NCI-H1694 treated with DMSO at 0.1 percent for 48 hours (cell line): ENCODE measurements at places on chromosomes 6 and 20.

GRCh38 chr20:61316346-61316745 is 64.3 kb downstream of the CDH4 start:
- no peak for DNase-seq

DNA sequence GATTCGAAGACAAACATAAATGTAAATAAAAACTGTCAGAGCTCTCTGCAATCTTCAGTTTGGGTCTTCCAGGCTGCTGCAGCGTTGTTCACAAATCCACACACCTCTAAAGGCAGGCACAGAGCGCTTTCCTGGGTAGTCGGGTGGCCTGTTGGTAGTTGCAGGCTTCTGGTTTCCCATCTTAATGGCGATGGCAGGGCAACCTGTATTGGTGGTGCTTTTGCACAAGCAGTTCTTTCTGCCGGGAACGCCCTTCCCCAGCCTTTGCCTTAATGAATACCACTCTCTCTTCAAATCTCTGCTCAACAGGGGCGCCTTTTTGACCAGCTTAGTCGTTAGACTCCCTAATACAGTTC is 723 bp upstream of the IFT52 start:
- DNase-seq = peak; percentile 12

DNA sequence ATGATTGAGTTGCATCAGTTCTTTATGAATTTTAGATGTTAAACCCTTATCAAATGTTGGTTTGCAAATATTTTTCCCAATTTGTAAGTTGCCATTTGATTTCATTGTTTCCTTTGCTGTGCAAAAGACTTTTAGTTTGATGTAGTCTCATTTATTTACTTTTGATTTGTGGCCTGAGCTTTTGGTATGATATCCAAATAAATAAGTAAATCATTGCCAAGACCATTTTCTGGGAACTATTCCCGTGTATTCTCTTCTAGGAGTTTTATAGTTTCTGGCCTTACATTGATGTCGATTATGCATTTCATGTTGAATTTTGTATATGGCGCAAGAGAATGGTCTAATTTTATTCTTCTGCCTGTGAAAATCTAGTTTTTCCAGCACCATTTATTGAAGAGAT is 13.4 kb downstream of the AIG1 start:
- DNase-seq = no peak

DNA sequence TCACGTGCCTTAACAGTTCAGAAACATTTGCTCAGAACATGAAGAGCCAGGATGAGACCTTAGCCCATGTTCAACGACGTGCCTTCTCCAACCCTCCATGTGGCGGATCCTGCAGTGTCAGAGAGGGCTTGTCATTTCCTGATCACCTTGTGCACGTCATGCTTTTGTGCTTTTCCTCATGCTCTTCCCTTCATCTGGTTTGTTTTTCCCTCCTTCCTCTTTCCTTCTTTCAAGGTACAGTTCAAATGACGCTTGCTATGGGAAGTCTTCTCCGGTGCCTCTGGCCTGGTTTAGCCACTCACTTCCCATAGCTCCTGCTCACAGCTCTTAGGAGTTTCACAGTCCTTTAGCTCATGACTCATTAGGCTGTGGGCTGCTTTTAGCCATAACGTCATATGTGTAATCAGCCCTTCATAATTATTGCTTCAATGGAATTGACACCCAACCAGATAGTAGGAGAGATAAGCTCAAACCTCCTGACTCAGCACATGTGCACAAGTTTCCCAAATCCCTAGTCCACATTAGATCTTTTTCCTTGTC is 102.7 kb upstream of the CNKSR3 start:
- no peak for DNase-seq

- DNase-seq = no peak
Observed at GRCh38 chr6:165723326-165723725, 60.3 kb upstream of the PDE10A start.

- no peak for DNase-seq
Observed at GRCh38 chr20:53571555-53572286, 21.9 kb downstream of the ZNF217 start.

- DNase-seq = no peak
Observed at GRCh38 chr20:16048876-16049275, 524.4 kb downstream of the KIF16B start.

DNA sequence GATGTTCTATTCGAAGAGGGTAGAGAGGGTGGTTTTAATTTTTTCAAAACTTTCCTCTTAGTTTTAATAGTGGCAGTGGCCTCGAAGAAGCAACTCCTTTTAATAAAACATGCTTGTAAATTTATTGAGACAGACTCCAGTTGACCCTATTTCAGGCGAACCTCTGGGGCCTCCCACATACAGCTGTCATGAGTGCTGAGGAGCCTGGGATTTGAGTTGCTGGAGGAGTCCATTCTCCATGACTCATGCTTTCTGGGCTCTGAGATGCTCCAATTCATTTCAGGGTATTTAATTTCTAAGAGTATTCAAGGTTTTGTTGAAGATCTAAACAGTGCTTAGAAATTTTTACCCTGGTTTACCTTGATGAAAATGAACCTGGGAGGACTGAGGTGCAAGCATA is 580.4 kb downstream of the CBLN4 start:
- DNase-seq = no peak

GRCh38 chr6:145151624-145152023 is 583.7 kb downstream of the EPM2A start:
- DNase-seq = no peak

DNA sequence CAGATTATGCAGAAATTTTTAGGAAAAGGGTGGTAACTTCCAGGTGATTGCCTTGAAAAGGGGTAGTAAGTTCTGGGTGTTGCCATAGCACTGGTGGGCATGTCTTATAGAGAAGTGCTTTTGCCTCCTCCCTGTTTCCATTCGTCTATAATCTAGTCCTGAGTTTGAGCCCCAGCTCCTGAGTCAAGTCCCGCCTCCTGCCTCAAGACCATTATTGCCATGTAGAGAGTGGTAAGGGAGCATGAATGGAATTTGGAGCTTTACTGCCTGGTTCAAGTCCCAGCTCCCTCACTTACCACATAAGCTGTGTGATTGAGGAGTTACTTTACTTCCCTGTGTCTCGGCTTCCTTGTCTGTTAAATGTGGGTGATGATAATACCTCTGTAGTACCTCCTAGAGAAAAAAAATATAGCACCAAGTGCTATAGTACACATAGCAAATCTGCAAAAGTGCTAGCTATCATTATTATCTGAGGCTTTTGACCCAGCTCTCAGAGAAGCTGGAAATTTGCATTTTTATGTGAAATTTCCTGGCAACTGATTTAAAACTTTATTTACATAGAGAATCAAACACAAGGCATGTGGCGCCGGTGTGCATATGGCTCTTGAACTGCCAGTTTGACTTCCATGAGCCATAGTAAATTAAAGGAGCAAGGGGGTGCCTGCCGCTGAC is 36.0 kb downstream of the TGM6 start:
- no peak for DNase-seq

DNA sequence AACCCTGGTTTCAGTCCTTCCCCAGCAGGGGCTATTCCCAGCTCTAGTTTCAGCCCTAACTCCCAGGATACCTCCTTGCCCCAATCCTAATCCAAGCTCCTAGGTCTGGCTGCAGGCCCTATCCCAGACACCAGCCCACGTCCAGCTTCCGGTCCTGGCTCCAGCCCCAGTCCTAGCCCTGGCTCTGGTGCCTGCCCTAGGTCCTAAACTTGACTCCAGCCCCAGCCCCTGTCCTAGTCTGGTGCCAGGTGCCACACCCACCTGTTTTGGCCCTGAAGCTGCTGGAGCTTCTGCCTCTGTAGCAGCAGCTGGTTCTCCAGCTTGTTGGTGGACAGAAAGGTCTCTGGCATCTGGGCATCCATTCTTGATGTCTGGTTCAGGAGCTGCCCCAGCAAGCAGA is 28.1 kb downstream of the ANGPT4 start:
- DNase-seq = no peak

- DNase-seq = no peak
Observed at GRCh38 chr6:14775528-14775927, 470.3 kb upstream of the JARID2 start.

- DNase-seq = no peak
Observed at GRCh38 chr6:63352069-63352543, 32.3 kb upstream of the LGSN start.

DNA sequence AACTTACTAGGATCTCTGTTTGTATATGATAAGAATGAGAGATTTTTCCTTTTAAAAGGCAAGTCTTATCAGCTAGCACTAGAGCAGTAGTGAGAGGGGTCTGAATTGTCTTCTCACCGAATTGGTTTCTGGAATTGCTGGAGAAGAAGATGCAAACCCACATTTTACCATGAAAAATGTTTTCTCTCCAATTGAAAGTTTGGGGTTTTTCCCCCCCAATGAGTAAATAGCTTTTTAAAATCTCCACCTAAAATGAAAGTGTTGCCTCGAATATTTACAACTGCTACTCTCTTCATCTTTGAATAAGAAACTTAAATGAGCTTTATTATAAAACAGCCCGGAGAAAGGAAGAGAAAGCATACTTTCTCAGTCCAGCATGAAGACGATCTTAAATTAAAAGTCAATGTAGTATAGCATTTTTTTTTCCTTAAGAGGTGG is 1.8 kb downstream of the TCF21 start:
- DNase-seq = no peak

DNA sequence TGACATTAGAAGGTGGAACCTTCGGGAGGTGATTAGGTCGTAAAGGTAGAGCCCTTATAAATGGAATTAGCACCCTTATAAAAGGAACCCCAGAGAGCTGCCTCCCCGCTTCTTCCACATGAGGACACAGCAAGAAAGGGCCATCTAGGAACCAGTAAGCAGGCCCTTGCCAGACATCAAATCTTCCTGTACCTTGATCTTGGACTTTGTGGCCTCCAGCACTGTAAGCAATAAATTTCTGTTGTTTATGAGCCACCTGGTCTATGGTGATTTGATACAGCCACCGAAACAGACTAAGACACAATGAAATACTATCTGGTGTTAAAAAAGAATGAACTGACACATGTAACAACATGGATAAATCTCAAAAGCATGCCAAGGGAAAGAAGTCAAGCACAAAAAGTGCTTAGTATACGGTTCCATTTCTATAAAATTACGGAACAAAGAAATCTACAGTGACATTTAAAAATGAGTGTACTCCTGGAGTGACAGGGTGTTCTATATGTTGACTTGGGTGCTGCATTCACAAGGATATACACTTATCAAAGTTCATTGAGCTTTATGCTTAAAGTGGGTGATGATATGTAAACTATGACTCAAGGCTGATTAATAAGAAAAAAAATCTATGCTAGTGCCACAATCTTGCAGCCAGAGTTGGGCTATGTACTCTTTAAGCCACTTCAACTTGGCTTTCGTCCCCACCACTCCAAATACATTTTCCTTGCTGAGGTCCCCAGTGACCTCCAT is 18.4 kb downstream of the SERPINB1 start:
- DNase-seq = no peak

DNA sequence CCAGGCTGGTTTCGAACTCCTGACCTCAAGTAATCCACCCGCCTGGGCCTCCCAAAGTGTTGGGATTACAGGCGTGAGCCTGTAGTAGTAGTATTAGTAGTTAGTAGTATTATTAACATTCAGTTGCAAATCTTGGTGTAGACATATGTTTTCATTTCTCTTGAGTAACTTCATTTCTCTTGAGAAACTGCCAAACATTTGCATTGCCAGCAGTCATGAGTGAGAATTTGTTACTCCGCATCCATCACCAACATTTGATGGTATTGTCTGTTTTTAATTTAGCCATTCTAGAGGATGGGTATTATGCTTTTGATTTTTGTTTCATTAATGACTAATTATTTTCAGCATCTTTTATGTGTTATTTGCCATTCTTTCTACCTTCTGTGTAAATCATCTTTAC is 1.5 kb upstream of the ERVFRD-1 start:
- no peak for DNase-seq
